ENCODE measurements at places on chromosomes 5 and 9. TPM values are rescaled to one million over a fixed set of nuclear protein-coding genes. Genes with fewer than 3 reads are reported as not detected.

Gene GARNL3
- total RNA-seq = 0.86 TPM

Gene TSLP
- 0.43 TPM for total RNA-seq

Gene ADAM19
- 89.8 TPM for total RNA-seq

Gene CTXN3
- not detected for total RNA-seq

Gene LURAP1L
- total RNA-seq = 49.0 TPM

Gene PRRC2B
- total RNA-seq = 92.8 TPM

Gene SLC9A3
- 0.97 TPM for total RNA-seq

Gene IER5L
- 75.7 TPM for total RNA-seq

Gene FAT2
- not detected for total RNA-seq

Gene PDE8B
- total RNA-seq = 0.64 TPM

Gene HINT1
- total RNA-seq = 183 TPM

Gene KIF2A
- 69.1 TPM for total RNA-seq

Gene SLC31A2
- 11.6 TPM for total RNA-seq

Gene NME5
- total RNA-seq = 1.3 TPM

Gene CKMT2
- total RNA-seq = 0.43 TPM

Data from fibroblast of villous mesenchyme (primary cell).